ENCODE measurements at places on chromosomes 2 and 18. TPM values are rescaled to one million over a fixed set of nuclear protein-coding genes. Genes with fewer than 3 reads are reported as not detected.

LYG1 gene
- total RNA-seq: 3.8 TPM

MOCOS gene
- total RNA-seq: 34.0 TPM

GPR55 gene
- total RNA-seq: 1.0 TPM

POMC gene
- not detected for total RNA-seq

DNA sequence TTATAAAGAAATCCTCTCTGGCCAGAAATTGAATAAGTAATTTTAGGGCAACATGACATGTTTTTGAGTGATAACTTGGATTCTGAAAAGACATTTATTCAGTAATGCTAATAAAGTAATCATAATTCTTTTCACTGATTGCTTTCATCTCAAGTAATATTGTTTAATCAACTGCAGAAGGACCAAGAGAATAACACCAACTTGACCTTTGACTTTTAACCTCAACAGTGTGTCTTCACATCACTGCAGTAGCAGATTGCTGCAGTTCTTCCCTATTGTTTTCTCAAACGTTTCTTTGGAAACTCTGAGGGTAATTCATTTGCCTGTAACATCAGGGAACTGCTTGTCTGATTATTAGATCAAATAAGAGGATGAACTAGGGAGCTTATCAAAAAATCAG, 104.9 kb upstream of the UPP2 start:
- no peak for DNase-seq

GRCh38 chr2:105953942-105954341, 209.2 kb downstream of the NCK2 start:
- DNase-seq: no peak

DNA sequence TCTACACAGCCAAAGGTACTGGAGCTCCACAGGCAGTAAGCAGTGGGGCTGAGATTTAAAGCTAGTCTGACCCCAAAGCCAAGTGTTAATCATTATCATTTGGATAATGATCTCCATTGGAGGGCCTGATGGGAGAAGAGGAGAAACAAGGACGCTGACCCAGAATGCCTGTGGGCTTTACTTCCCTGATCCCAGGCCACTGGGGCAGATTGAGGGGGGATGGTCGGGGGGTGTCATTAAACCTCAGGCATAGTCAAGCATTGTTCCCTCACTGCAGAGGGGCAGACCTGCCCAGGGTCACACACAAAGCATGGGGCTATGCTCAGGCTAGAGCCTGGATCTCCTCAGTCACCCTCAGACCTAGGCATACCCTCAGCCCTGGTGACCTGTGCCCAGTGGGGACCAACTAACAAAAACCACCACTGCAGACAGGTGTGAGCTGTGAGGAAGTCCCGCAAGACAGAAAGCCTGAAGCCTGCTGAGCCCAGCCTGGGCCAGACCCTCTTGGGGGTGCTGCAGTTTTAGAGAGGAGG, 53.4 kb downstream of the SDC1 start:
- peak; percentile 13 for DNase-seq

DNA sequence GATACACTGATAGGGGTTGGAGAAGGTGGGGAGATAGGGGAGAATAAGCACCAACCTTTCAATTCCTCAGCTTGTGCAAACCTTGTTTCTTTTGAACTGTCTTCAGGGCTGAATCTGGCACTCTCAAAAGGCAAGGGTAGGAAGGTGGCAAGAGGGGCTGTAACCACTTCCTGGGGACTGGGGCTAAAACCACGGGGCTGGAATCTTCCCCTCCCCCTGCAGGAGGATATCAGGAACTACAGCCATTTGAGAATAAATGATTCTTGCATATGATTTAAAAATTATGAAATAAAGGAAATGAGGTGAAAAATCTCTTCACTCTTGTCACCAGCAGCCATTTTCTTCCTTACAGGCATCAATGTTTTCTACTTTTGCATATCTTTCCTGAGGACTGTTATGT, 50.8 kb downstream of the ATOH8 start:
- DNase-seq: no peak

DNA sequence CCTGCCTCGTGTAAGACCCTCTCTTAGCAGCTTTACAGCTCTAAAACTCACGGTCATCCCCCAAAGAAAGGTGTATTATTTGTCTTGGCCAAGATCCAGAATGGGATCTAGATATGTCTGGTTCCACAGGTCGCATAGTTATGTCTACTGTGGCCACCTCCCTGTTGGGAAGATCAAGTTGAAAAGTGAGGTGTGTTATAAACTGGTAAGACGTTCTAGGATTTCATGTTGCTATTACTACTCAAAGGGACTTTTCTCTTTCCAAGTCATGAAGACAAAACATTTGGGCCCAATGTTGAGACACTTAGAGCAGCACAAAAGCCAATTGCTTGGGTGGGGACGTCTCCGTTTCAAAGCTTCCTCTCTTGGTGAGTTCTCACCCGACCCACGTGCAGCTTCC, 766.0 kb downstream of the RNF144A start:
- no peak for DNase-seq

Data from Peyer's patch (tissue), 4 donors.